ENCODE measurements at places on chromosomes 11 and 22. TPM values are rescaled to one million over a fixed set of nuclear protein-coding genes. Genes with fewer than 3 reads are reported as not detected.
A peak's percentile ranks its signal among the peaks of the same experiment; 100 is the strongest.

- no peaks in the 10 kb centered on the region for H3K36me3 ChIP-seq
- no peak for DNase-seq
- H3K4me3 ChIP-seq: no peak overlapping the region
- peaks cover 3% of the 10 kb centered on the region for H3K27me3 ChIP-seq
- H3K27ac ChIP-seq: no peak overlapping the region
Measured at GRCh38 chr11:115964091-115964490, 459.9 kb upstream of the CADM1 start.

DNA sequence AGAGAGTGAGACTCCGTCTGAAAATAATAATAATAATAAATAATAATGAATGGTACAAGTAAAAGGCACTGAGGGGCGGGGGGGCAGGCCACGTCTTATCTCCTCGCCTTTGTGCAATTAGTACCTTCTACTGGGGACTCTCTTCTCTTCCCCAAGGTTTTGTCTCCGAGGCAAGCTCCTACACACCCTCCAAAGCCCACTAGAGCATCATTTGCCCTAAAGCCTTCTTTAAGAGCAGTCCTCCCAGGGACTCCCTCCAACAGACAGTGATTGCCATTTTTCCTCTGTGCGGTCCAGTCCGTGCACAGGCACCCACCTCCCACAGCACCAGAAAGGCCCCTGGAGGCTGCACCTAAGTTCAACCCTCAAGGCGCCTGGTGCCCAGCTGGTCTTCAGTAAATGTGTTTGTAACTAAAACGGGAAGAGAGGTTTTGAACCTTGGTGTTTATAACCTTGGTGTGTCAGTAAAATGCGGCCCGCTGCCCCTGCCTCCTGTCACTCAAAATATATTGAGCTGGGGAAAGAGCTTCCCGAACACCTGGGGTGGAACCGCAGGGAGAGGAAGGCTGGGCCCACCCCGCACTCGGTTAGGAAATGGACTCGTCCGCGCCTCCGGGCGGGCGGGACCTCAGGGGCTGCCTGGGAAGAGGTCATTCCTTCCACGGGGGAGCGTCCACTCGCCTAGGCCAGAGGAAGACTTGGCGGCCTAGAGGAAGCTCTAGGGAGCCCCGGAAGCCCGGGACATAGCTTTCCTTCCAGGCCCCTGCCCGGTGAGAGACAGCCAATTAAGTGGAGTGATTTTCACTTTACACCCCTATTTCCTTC, 4.7 kb upstream of the KDELR3 start:
- peaks cover 14% of the 10 kb centered on the region for H3K4me1 ChIP-seq
- no peak overlapping the region for H3K27ac ChIP-seq
- no peaks in the 10 kb centered on the region for H3K36me3 ChIP-seq
- H3K27me3 ChIP-seq: peaks cover 43% of the 10 kb centered on the region

DNA sequence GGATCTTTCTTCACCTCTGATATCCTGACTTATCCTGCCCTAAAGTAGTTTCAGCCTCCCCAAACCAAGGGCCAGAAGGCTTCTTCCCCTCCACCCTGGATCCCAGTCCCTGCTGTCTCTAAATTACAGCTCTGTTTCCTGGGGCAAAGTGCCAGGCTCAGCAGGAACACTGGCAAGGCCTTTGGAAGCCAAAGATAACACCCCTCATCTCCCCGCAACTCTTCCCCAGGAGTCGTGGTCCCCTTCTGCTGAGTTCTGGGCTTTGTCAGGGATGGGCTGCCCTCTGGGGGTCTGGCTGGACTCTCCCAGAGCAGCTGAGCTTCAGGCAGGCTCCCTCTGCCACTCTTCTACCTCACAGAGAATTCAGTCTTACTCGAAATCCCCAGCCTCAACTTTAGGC, 53.8 kb upstream of the AMPD3 start:
- no peak overlapping the region for H3K4me3 ChIP-seq
- no peaks in the 10 kb centered on the region for H3K27me3 ChIP-seq
- DNase-seq: no peak
- H3K4me1 ChIP-seq: peaks cover 19% of the 10 kb centered on the region
- H3K27ac ChIP-seq: no peak overlapping the region

DNA sequence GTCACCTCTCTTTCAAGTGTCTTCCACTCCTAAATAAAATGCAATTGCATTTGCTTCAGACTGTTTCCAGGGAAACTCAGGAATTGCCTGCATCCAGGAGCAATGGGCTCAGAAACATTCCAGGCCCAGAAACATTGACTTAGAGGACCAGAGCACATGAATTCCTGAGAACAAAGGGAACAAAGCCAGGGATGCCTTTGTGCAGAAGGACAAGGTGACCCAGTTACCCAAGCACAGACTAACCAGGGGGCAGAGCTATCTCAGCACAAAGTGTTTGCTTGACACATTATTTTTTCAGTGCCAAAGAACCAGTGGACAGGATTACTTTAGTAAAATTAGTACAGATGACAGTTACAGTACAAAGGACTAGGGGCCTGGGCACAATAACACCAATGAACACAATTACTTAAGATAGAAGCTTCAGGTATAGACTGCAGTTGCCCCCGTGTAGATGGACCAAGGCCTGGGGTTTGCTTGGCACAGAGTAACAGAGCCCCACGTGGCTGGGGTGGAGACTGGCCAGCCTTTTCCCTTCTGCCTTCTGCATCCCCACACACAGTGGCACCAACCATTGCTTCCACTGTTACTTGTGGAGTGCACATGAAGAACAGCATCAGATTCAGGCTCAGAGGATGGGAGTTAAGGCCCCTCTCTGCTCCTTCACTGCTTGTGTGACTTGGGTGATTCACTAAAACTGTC, 500.8 kb downstream of the INSC start:
- no peak for DNase-seq
- no peaks in the 10 kb centered on the region for H3K27me3 ChIP-seq
- H3K27ac ChIP-seq: no peak overlapping the region
- no peaks in the 10 kb centered on the region for H3K4me1 ChIP-seq
- H3K4me3 ChIP-seq: no peak overlapping the region
- no peaks in the 10 kb centered on the region for H3K36me3 ChIP-seq

MMP11 gene
- total RNA-seq: 1.9 TPM

DNA sequence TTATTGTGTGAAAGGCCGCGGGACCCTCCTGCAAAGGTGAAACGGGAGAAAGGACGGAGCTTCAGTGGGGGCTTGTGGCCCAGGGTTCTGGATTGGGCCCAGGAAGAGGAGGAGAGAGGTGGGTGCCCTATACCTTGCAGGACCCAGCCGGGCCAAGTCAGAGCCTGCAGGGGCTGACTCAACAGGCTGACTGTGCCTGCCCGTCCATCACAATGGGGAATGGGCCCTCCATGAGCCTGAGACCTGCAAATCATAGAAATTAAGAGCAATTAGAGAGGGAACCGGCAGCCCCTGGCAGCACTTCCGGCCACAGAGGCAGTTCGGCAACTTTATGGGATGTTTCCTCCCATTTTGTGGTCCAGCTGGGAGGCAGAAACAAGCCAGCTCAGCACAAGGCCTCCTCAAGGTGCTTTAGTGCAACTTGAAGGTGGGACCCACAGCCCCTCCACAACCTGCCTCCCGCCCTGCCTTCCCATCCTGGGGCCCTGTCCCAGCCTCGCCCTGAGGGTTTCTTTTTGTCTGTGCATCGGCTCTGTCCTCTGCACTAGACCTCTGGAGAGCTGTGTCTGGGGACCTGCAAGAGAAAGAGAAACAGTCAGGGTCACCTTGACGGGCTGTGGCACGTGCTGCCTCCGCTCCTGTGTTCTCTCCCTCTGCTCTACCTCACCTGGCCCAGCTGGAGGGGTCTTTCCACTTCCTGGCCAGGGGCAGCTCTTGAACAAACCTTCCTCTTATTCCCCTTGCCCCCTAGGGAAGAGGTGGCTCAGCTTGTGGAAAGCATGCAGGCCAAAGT, 19.1 kb upstream of the NECTIN1 start:
- no peak overlapping the region for H3K27ac ChIP-seq
- DNase-seq: no peak
- no peaks in the 10 kb centered on the region for H3K36me3 ChIP-seq
- peaks cover 21% of the 10 kb centered on the region for H3K27me3 ChIP-seq

DNA sequence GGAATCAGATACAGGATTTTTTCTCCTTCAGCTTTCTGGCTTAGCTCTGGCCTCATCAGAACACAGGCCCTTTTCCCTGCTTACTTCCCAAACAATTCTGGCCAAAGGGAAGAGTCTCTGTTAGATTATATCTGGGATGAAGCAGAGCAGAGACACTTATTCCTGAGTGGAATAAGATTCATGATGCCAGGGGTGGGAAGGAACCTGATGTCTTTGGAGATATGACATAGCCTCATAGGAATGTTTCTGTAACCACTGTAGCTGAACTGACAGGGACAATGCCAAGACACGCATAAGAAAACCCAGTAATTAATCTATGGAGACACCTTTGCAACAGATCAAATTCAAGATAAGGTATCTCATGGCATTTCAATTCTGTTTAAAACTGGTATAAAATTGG, 177.1 kb upstream of the RAG2 start:
- H3K36me3 ChIP-seq: no peaks in the 10 kb centered on the region
- H3K4me3 ChIP-seq: no peak overlapping the region
- no peaks in the 10 kb centered on the region for H3K27me3 ChIP-seq
- H3K4me1 ChIP-seq: no peaks in the 10 kb centered on the region
- no peak overlapping the region for H3K27ac ChIP-seq

DNA sequence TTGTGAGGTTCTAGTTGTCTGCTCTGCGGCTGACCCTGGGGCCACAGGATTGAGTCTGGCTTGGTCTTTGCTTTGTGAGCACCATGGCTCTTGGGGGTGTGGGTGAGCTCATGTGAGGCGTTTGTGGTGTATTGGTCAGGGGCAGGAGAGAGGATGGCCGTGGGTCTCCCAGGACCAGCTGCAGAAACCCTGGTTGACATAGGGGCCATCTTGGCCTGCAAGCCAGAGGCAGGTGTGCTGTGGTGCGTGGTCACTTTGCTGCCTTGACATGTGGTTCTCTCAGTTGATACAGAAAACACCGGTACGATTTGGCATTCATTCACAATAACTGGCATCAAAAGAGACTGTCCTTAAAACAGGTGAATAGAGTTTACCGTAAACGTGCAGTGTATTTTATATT, 11.3 kb downstream of the PHRF1 start:
- H3K36me3 ChIP-seq: peaks cover 90% of the 10 kb centered on the region
- no peaks in the 10 kb centered on the region for H3K27me3 ChIP-seq
- H3K4me1 ChIP-seq: peaks cover 9% of the 10 kb centered on the region

DNA sequence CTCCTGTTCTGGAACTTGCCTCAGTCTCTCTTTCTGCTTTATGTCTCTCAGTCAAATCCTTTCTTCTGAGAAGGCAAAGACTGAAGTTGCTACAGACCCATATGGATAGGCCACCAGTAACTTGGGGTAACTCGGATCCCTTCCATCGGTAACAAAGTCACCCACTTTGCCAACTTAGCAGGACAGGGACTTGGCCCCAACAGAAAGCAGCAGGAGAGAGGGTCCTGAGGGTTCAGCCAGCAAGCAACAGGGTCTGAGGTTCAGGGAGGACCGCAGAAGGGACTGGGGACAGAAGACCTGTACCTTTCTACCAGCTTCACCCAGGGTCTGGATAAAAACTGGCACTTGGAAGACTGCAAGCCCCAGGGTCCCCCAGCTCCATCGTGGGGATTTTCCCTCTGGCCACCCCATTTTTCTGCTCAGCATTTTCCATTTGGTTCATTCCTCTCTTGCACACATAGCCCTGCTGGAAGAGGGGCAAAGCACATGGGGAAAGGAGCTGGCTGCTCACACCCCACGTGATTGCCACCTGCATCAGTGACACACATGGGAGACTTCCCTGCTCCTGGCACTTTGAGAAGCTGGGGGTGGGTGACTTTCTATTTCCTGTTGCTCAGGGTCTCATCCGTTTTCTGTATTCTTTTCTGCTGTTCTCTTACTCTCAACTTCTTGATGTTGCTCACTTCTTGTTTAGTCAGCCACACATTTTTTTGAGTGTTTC, 34.6 kb upstream of the GNAZ start:
- H3K4me1 ChIP-seq: no peaks in the 10 kb centered on the region
- DNase-seq: no peak
- H3K4me3 ChIP-seq: no peak overlapping the region
- H3K36me3 ChIP-seq: no peaks in the 10 kb centered on the region
- H3K27ac ChIP-seq: no peak overlapping the region

ASCL2 gene
- 1.7 TPM for total RNA-seq

DNA sequence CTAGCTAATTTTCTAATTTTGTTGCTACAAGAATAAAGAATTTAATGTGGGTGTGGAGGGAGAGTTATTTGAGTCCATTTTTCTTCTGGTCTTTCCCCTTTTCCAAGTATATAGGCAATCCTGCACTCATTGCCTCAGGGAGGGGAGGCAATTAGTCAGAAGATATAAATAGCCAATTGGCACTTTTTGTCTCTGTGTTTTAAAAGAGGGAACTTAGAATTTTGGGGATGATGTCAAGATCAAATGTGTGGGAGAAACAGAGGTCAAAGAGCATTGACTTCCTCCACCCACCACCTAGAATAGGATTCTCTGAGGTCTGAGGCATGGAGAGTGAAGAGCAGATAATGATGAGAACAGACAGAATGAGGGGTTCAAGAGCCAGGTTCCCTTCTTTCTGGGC, 120.3 kb upstream of the ZC3H12C start:
- no peak for DNase-seq
- no peak overlapping the region for H3K27ac ChIP-seq
- no peaks in the 10 kb centered on the region for H3K36me3 ChIP-seq
- H3K4me3 ChIP-seq: no peak overlapping the region

- H3K4me3 ChIP-seq: no peak overlapping the region
- H3K27ac ChIP-seq: no peak overlapping the region
- H3K4me1 ChIP-seq: no peaks in the 10 kb centered on the region
- no peaks in the 10 kb centered on the region for H3K36me3 ChIP-seq
- H3K27me3 ChIP-seq: no peaks in the 10 kb centered on the region
Measured at GRCh38 chr11:134052988-134053945, 15.6 kb upstream of the JAM3 start.

- no peaks in the 10 kb centered on the region for H3K4me1 ChIP-seq
- H3K27me3 ChIP-seq: no peaks in the 10 kb centered on the region
- no peak overlapping the region for H3K27ac ChIP-seq
- H3K4me3 ChIP-seq: no peak overlapping the region
- H3K36me3 ChIP-seq: no peaks in the 10 kb centered on the region
Measured at GRCh38 chr11:24635588-24636290, 138.9 kb downstream of the LUZP2 start.

JHY gene
- total RNA-seq: 10.4 TPM

MMP12 gene
- 0.27 TPM for total RNA-seq

HEPHL1 gene
- total RNA-seq: not detected

SYT7 gene
- 3.8 TPM for total RNA-seq

DNA sequence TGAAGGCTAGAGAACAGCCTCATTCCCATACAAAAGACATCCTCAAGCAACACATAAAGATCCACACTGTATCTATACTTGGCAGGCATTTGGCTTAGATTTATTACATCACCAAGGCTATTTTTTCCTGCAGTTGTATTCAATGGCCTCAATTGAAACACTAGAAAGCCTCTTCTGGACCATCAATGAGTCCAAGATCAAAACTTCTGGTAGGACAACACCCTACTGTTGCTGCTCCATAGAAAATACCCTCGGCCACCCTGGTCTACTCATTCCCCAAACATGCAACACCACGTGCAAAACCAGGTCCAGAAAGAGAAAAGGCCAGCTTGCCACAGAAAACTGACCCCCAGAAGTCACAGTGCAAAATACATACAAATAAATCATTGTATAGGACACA, 56.9 kb upstream of the CADM1 start:
- no peak overlapping the region for H3K4me3 ChIP-seq
- no peaks in the 10 kb centered on the region for H3K4me1 ChIP-seq
- H3K27me3 ChIP-seq: no peaks in the 10 kb centered on the region
- no peak for DNase-seq
- no peak overlapping the region for H3K27ac ChIP-seq
- H3K36me3 ChIP-seq: no peaks in the 10 kb centered on the region

- peak overlapping the region; percentile 72 for H3K4me3 ChIP-seq
- H3K27ac ChIP-seq: peak overlapping the region; percentile 53
- H3K4me1 ChIP-seq: peaks cover 42% of the 10 kb centered on the region
Measured at GRCh38 chr22:37808294-37808657, 542 bp downstream of the GCAT start.
